ENCODE measurements at places on chromosomes 4 and X.

DNA sequence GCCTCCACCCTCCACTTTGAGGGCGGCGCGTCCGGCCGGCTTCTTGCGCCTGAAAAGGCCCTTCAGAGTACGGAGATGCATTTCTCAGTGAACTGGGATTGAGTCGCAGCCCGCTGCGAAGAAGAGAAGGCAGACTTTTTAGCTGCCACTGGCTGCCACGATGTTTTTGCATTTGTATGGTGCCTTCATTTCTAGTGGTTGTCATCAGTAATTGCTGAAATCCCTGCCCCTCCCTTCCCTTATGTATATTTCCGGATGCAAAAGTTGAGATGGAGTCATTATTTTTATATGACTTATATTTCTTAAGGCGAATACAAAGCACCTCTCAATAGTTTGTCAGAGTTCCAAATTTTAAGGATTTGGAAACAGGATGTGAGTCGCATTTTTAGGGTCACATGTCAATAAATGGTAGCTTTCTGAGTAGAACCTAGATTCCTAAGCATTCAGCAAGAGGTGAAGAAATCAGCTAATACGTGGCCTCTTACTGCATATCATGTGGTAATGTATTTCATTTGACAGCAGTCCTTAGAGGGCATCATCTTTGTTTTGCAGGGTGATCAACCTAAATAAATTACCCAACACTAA lies 658 bp downstream of the ATP6AP2 start:
- no peak for DNase-seq

- DNase-seq, result no peak
Observed at GRCh38 chrX:15576019-15576418, 24.7 kb downstream of the ACE2 start.

DNA sequence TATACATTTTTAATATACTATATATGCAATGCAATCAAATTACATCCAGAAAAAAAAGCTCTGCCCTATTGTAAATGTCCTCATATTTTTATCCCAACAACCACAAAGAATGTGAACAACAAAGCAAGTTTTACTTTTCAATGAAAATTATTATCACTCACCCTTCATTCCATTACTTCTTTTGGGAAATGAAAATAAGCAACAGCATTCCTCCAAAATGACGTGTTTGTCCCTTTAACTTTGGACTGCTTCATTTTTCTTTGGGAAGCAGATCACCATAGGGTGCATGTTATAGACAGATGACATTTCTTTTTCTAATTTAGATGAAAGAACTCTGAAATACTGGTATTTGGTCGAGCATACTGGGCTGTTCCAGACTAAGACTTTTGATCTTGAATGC lies 667.1 kb upstream of the BOD1L1 start:
- DNase-seq, result no peak

DNA sequence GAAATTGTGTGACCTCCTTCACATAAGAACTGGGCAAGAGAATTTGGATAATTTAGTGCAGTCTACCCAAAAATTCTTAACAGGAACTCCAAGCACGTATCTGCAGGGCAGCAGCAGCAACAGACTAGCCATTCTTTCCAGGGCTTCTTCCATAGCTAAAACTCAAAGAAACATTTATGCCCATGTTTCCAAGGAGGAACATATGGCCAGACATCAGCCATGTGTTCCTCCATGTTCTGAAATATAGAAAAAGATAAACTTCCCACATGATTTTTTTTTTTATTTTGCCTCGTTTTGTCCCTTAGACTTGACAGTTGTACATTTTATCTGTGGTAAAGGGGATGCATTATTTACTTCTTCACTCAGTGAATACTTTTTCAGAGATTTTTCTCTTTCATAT lies 27.6 kb upstream of the CYBB start:
- DNase-seq, result no peak

GRCh38 chrX:125101971-125102755 lies 217.5 kb upstream of the TEX13C start:
- DNase-seq, result no peak

DNA sequence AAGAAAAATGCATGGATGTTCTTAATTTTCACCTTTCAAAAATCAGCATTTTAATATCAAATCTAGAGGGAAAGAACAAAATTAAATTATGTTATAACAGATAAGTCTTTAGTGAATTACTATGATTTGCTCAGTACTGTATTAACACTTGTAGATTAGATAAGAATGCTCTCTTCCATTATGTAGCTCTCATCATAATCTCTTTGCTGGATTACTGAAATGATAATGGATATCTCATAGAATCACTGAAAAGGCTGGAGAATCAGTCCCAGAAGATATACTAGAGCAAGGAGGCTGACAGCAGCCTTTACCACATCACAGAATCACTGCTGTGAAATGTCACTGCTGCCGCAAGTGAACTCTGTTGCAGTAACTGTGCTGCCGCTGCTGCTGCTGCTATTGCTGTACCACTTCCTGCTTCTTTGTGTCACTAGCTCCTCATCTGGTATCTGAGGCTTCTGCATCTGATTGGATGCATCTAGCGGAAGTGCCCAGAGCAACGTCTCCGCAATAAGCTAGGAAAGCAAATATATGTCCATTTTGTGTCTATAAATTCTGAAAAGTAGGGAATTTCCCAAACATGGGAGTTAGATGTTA lies 738.2 kb downstream of the ADGRL3 start:
- no peak for DNase-seq

DNA sequence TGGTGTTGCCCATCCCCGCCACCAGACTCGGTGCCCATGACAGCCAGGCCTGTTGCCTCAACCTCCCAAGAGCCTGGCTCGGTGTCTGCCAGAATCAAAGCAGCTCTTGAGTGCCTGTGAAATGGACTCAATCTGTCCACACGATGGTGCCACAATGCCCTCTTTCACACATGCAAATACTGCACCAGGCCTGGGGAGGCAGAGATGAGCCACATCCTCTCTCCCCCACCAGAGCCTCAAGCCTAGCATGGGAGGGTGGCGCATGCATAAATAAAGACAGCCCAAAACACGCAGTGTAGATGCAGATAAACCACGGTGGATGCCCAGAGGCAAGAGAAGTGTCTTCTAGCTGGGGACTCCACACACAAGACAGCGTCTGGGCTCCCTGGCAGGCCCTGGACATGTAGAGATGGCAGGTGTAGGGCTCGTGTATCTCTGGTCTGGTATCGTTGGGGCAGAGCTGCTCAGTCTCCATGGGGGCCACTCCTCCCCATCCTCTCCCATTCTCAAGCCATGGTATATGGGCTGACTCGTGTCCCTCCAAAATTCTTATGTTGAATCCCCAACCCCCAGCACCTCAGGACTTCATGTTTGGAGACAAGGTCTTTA lies 65.6 kb downstream of the JAKMIP1 start:
- peak; percentile 36 for DNase-seq

DNA sequence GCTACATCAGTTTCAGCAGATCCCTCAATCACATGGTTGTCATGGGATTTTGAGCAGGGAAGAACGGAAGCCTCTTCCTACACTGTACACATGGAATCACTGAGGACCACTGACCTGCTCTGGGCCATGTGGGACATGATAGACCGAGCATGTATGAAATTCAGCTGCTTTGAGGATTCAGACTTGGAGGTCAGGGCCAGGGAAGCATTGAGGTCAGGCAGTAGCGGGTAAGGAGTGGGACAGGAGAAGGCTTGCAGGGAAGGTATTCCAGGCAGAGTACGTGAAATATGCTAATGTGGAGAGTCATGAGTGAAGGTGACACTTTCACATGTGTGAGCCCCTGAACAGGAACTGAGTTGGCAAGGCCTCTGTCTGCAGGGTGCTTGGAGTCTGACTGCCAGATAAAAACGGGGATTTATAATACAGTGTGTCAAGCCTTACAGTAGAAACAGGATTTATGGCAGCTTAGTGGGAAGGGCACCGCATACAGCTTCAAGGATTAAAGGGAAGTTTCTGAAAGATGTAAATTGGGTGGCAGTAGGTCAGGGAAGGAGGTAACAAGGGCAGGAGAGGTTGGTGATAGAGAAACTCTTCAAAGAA lies 111.7 kb downstream of the STK32B start:
- no peak for DNase-seq

GRCh38 chr4:17701138-17701839 lies 80.1 kb downstream of the FAM184B start:
- no peak for DNase-seq

- DNase-seq, result no peak
Observed at GRCh38 chrX:37697169-37697760, 11.7 kb downstream of the XK start.

DNA sequence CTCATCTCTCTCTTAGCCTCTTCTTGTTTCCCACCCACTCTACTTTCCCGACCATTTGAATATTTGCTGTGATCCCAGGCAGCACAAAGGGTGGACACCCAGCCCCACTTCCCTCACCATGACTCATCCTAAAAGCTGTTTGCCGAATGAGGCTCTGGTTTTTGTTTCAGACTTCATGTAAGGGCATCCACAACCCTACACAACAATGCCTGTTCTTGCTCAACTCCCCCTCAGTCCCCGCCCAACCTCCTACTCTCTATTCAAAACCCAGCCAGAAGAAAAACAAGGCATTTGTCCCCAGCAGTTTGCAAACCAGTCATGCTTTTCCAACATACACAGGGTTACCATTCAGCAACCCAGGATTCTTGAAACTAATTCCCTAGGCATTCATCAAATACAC lies 516.5 kb upstream of the CNKSR2 start:
- DNase-seq, result no peak

DNA sequence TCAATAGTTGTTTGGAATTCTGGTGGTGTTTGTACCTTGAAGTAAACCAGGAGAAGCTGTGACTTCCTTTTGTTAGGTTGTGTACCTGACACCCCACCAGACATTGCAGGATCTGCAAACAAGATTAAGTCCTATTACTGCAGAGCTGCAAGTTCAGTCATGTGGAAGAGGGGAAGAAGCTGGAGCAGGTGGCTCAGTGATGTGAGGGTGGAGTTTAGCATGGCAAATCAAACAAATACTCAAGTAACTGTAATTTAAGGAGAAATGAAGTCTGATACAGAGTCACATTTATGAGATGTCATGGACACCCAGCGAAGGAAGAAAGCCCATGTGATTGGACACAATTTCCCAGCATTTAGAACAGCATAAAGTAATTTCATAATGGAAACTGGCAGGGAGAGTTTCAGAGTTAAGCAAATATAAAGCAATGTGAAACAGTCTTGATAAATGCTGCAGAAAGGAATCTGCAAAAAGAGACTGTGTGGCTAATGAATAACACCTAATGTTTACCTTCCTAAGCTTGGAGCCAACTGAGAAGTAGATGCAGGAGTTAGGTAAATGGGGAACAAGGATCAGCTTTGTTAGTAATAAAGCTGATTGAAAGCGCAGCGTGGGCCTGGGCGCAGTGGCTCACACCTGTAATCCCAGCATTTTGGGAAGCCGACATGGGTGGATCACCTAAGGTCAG lies 249.1 kb downstream of the GBA3 start:
- DNase-seq, result no peak

- no peak for DNase-seq
Observed at GRCh38 chr4:75135068-75135825, 202.3 kb downstream of the PARM1 start.

- no peak for DNase-seq
Observed at GRCh38 chr4:186051096-186051495, 17.9 kb upstream of the TLR3 start.

- no peak for DNase-seq
Observed at GRCh38 chr4:42824278-42824977, 68.1 kb upstream of the GRXCR1 start.

DNA sequence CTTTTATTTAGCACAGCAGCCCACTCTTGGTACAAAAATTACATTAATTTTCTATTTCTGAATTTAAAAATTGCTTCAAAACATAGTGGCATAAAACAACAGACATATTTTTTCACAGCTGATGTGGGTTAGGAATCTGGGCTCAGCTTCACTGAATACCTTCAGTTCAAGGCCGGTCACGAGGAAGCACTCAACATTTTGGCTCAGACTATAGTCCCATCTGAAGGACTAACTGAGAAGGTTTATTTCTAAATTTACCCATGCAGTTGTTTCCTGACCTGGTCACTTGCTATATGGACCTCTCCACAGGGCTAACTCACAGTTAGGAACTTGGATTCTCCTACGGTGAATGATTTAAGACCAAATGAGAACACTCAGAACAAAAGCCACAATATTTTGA lies 1230.2 kb upstream of the ADGRL3 start:
- DNase-seq, result no peak

- DNase-seq, result no peak
Observed at GRCh38 chr4:4539481-4539880, 2.4 kb downstream of the STX18 start.

DNA sequence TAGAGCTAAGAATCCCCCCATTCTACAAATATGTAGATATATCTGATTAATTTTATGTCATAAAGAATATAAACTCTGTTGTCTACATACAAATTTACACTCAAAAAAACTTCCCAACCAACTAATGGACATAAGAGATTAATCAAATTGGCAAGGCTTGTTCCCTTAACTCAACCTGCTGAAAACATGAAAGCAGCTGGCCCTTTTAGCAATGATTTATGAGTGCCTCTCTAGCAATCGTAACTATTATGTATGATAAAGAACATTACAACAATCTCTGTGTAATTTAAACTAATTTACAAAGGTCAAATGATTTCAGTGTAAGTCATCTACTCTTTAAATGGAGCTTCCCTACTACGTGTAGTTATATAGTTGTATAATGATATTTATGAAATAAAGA lies 83.1 kb upstream of the FTHL17 start:
- DNase-seq, result no peak

DNA sequence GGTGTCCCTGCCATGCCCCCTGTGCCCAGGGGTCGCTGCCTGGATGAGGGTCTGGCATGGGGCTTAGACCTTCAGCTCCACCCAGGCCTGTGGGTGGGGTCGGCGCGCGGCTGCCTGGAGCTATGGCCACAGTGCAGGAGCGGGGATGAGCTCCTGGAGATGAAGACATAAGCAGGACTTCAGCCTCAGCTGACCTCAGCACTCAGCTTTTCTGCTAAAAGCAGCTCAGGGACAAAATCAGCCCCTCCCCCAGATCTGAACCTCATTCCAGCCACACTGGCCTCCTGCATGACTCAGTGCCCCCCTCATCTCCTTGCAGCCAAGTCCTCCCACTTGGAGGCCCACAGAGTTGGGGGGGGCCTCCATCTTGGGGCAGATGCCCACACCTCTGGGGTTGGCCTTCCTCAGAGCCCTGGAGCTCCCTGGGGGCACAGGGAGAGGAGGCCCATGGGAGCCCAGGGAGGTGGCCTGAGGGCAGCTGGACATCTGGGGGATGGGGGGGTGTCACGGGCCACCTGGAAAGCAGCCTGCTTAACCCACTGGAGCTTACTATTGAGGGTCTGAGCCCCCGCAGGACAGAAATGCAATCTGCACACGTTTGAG lies 19.4 kb upstream of the CPLX1 start:
- no peak for DNase-seq

DNA sequence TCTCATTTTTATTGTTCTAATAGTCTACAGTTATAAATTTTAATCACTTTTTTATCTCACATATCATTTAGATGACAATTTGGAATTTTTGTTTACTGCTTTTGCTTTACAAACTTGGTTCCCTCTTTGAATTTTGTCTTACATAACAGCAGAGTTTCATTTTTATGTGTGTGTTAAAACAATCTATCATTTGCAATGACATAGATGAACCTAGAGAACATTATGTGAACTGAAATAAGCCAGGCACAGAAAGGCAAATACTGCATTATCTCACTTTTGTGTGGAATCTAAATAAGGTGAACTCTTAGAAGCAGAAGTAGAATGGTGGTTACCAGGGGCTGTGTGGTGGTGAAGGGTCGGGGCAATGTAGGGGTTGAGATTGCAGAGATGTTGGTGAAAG lies 170.7 kb downstream of the GASK1B start:
- no peak for DNase-seq

GRCh38 chr4:168095776-168096406 lies 3.6 kb downstream of the ANXA10 start:
- no peak for DNase-seq

- DNase-seq, result no peak
Observed at GRCh38 chr4:185933078-185933581, 121.1 kb upstream of the SORBS2 start.

GRCh38 chrX:148069759-148070503 lies 88.8 kb downstream of the FMR1NB start:
- no peak for DNase-seq
